MM.1S (cell line): ENCODE measurements at places on chromosomes 3 and 15.

DNA sequence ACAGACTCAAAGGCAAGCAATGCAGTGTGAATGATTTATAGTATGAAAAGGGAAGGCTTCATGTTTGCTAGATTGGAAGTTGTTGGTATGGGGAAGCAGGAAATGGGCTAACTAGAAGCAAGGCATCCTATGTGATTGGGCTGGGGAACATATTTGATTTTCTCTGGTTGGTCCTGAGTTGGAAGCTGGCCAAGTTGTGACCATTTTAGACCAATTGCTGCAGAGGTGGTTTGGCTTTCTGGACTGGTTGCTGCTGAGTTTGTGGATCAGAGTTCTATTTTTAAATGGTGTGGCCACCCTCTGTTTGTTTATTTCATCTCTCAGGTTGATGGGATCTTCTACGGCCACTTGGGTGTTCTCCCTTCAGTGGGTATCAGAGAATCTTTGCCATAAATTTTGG is 39.7 kb downstream of the NUDT16 start:
- no peak for DNase-seq

DNA sequence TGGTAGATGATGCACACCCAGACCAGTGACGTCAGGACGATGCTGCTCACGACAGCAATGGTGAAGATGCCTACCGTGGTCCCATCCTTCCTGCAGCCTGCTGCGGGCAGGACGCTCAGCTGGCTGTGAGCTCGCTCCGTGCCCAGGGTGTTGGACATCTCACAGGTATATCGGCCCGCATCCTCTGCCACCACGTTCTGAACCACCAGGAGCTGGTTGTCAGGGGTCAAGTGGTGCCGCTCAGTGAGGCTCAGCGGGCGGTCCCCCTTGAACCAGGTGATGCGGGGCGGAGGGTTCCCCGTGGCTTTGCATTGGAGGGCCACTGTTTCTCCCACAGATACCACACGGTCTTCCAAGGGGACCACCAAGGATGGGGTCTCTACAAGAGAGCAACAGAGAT is 117.8 kb downstream of the LRIG1 start:
- no peak for DNase-seq

GRCh38 chr3:151210676-151211381 is 7.8 kb upstream of the GPR171 start:
- DNase-seq, result no peak

DNA sequence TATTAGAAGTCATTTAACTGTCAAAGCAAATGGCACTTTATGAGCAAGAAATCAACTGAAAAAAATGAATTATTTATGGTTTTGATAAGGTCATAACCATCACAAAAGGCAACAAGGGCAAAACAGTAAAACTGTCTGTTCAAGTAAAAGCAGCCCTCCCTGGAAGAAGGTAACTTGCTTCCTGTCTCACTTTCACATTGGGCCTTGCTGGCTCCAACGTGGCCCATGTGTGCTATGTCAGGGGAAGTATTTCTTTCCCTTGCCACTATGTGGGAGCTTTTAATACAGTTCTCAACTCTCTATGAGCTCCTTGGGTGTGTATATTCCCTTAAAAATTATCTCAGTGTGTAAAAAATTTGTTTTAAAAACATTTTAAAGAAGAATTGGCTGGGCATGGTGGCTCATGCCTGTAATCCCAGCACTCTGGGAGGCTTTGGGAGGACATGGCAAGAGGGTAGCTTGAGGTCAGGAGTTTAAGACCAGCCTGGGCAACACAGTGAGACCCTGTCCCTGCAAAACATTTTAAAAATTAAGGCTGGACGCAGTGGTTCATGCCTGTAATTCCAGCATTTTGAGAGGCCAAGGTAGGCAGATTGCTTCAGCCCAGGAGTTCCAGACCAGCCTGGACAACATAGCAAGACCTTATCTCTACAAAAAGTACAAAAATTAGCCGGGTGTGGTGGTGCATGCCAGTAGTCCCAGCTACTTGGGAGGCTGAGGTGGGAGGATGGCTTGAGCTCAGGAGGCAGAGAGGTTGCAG is 45.2 kb upstream of the TJP1 start:
- peak; percentile 39 for DNase-seq

- no peak for DNase-seq
Measured at GRCh38 chr3:154616298-154616697, 186.3 kb upstream of the GPR149 start.

DNA sequence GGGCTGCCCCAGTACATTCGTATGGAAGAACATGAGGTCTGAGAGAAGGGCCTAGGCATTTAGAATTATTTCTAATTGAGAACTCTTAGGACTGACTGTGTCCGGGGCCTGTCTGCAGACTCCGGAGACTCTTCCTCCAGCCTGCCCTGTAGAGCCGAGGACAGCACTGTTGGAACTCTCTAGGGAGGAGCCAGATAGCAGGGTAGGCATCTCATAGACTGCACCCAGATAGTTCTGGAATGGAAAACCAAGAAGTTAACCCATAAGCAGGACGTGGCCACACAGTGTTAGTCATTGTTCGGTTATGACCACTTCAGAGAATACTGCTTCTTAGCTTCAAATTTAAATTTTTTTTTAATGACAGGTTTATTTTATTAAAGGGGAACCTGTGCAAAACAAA is 59.5 kb downstream of the SNRK start:
- DNase-seq, result no peak

DNA sequence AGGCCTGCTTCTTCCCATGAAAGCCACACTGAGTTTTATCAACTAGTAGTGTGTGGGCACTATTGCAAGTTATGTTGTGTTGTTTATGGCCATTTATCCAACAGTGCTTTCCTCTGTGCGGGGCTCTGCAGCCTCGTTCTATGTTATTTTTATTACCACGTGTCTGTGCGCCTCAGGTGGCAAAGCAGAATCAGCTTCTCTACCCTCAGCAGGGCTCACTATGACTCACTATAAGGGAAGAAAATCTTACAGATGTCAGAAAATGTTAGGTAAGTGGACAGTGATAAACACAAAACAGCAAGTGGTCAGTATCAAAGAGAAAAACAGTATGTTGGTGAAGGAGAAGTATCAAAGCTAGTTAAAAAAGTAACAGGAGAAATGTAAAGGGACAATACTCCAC is 61.4 kb downstream of the MOBP start:
- DNase-seq, result no peak

- no peak for DNase-seq
Measured at GRCh38 chr15:29693225-29693624, 129.0 kb downstream of the TJP1 start.

GRCh38 chr15:27512281-27513001 is 541.5 kb downstream of the GABRG3 start:
- no peak for DNase-seq

DNA sequence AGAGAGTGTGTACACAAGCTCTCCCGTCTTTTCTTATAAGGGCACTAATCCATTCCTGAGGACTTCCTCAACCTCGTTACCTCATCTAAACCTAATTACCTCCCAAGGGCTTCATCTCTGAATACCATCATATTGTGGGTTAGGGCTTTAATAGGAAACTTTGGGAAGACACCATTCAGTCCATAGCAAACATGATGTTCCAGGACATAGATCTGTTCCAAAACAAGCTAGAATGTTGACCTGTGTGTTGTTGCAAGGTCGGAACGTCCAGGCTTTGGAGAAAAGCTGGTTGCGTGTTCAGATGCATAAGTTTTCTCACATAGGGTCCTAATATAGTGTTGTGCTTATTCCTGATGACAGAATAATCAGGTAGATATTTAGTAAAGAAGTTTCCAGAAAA is 9.7 kb upstream of the TMEM87A start:
- DNase-seq, result no peak

- no peak for DNase-seq
Measured at GRCh38 chr3:17028363-17028762, 143.6 kb downstream of the PLCL2 start.

- DNase-seq, result no peak
Measured at GRCh38 chr3:38047896-38048295, 8.9 kb downstream of the DLEC1 start.

GRCh38 chr15:63045465-63045840 is 2.9 kb downstream of the TPM1 start:
- DNase-seq, result no peak

DNA sequence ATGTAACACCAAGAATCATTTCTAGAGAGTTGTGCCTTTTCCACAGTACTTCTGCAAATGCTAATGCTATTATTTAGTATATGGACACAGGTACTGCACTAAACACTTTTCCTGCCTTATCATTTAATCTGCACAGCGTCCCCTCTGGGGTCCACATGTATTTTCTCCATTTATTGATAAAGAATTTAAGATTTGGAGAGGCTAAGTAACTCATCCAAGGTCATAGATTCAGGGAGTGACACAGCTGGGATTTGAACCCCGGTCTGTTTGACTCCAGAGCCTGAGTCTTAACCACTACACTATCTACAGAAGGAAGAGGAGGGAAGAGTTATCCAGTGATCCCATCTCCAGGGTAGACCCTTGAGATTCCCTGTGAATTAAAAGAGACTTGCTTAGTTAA is 24.9 kb upstream of the TPRG1 start:
- DNase-seq, result no peak
